ENCODE measurements at places on chromosomes 7 and 10. TPM values are rescaled to one million over a fixed set of nuclear protein-coding genes. Genes with fewer than 3 reads are reported as not detected.
A peak's percentile ranks its signal among the peaks of the same experiment; 100 is the strongest.

The GIMAP4 gene
- total RNA-seq = 6.9 TPM

The CHAT gene
- not detected for total RNA-seq

The ITPRID1 gene
- total RNA-seq = 0.17 TPM

DNA sequence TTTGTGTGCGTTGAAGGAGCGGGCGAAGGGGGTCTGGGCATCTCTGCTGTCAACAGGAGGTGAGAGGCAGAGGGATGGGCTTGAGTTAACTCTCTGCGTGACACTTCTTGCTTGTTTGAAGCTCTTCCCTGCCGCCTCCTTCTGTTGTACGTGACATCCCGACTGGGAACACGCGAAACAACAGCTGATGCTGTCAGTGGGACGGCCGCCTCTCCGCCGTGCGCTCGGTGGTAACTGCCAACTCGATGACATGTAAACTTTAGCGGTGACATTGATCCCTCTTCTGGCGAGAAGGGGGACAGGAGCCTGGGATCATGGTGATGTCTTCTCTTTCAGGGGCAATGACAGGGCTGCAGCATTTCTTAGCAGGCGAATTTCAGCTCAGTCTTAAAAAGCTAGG lies 394.5 kb downstream of the TYW1 start:
- H3K36me3 ChIP-seq = no peaks in the 10 kb centered on the region
- H3K4me1 ChIP-seq = no peaks in the 10 kb centered on the region
- H3K27ac ChIP-seq = no peak overlapping the region
- no peak overlapping the region for H3K4me3 ChIP-seq

The SPDYE2 gene
- not detected for total RNA-seq

DNA sequence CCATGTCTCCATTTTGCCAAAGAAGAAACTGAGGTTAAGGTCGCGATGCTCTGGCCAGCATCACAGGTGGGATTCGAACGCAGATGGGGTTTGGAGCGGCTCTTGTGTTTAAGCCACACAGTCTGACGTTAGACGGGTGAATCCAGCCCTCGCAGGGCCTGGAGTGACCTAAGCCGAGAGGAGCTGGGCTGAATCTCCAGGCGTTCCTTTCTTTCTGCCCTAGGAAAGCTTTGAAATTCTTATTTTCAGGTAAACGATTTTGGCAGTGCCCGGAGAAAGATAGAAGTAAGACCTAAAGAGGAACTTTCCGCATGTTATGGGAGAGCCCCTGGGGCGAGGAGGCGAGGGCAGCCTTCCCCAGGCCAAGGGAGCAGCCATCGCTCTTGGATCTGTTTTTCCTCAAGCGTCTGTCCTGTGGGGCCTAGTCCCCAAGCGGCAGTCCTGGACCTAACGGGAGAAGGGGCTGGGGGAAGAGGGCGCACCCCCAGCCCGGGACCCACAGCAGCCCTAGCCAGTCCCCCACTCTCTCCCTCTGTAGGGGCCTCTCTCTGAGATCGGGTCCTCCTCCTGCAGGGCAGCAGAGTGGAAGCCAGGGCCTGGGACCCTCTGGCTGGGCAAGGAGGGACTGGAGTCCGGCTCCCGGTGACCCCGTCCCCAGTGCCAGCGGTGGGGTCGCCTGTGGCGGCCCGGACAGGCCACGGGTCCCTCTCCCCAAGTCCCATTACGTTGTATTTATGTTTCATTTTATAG lies 8.9 kb upstream of the LBX1 start:
- H3K36me3 ChIP-seq = no peaks in the 10 kb centered on the region
- no peaks in the 10 kb centered on the region for H3K4me1 ChIP-seq
- no peak for DNase-seq
- peaks cover 52% of the 10 kb centered on the region for H3K27me3 ChIP-seq
- no peak overlapping the region for H3K27ac ChIP-seq

- DNase-seq = no peak
- no peaks in the 10 kb centered on the region for H3K4me1 ChIP-seq
- H3K36me3 ChIP-seq = no peaks in the 10 kb centered on the region
- no peaks in the 10 kb centered on the region for H3K27me3 ChIP-seq
- no peak overlapping the region for H3K27ac ChIP-seq
- H3K4me3 ChIP-seq = no peak overlapping the region
Observed at GRCh38 chr10:30885423-30885822, 146.2 kb downstream of the ZNF438 start.

DNA sequence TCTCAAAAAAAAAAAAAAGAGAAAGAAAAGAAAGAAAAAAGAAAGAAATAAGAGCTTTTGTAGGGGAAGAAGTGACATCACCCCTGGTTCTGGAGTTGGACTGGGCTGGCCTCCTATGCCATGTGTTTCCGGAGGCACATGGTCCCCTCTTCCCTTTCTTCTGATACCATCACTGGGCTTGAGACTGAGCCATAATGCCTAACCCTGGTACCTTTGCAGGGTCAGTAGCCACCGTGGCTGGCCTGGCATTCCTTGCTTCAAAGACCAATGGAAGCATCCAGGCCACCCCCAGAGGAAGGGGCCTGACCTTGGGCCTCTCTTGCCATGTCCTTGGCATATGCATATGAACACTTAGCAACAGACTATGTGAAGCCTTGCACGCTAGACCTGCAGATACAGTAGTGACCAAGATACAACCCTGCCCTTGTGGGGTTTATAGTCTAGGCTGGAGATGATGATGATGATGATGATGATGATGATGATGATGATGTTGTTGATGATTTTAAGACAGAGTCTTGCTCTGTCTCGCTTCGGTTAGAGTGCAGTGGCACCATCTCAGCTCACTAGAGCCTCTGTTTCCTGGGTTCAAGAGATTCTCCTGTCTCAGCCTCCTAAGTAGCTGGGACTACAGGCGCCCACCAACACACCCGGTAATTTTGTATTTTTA lies 31.8 kb downstream of the SUFU start:
- no peak for DNase-seq
- H3K4me1 ChIP-seq = no peaks in the 10 kb centered on the region
- no peaks in the 10 kb centered on the region for H3K27me3 ChIP-seq
- no peak overlapping the region for H3K4me3 ChIP-seq
- H3K36me3 ChIP-seq = no peaks in the 10 kb centered on the region

The TLX1 gene
- total RNA-seq = 0.34 TPM

DNA sequence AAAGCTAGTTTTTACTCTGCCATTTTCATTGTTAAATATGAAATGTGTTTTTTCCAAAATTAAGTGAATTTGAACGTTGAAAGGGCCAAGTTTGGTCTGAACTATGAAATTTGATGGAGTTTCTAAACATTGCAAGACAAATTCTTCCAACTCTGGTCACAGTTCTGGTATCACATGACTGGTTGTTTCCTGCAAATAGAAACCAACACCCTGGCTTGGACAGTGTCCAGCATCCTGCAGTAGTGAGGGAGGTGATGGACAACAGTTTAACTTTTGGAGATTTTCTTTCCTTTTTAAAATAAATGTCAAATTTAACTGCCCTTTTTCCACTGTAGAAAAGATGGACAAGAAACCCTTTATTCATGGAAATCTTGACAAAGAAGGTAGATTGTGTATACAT lies 54.8 kb upstream of the AGBL3 start:
- no peaks in the 10 kb centered on the region for H3K4me1 ChIP-seq
- no peaks in the 10 kb centered on the region for H3K27me3 ChIP-seq
- H3K36me3 ChIP-seq = no peaks in the 10 kb centered on the region
- DNase-seq = no peak
- H3K27ac ChIP-seq = peak overlapping the region; percentile 29

DNA sequence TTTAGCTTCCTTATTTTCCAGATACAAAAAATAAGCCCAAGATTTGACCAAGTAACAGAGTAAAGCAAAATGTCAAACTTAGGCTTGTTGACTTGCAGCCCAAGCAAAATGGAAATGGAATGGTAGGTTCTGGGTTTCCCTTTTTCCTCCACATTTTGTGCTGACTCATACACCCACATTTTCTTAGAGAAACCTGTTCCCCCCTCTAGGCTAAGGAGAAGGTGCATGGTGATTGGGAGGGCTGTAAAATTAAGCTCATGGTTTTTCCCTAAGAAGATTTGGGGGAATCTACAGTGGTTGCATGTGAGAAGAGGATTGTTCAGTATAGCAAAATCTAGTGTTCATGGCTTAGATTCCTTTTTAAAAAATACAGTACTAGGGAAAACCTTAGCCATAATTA lies 127.4 kb downstream of the ARL4A start:
- DNase-seq = no peak
- H3K4me3 ChIP-seq = no peak overlapping the region
- no peaks in the 10 kb centered on the region for H3K4me1 ChIP-seq
- H3K36me3 ChIP-seq = no peaks in the 10 kb centered on the region
- H3K27ac ChIP-seq = no peak overlapping the region

The TUBB8 gene
- total RNA-seq = not detected

DNA sequence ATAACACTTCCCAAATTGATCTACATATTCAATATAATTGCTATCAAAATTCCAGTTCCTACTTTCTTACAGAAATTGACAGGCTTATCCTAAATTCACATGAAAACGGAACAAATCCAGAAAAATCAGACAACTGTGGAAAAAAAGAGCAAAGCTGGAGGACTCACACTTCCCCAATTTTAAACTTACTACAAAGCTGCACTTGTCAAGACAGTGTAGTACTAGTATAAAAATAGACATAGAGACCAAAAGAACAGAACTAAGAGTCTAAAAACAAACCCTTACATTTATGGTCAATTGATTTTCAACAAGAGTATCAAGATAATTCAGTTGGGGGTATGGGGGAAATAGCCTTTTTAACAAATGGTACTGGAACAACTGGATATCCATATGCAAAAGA lies 27.5 kb downstream of the LMBR1 start:
- H3K27ac ChIP-seq = no peak overlapping the region
- H3K36me3 ChIP-seq = no peaks in the 10 kb centered on the region
- DNase-seq = no peak
- no peak overlapping the region for H3K4me3 ChIP-seq

The SPDYE11 gene
- not detected for total RNA-seq

- no peak overlapping the region for H3K4me3 ChIP-seq
- H3K4me1 ChIP-seq = no peaks in the 10 kb centered on the region
- no peaks in the 10 kb centered on the region for H3K27me3 ChIP-seq
- DNase-seq = no peak
Observed at GRCh38 chr10:114931072-114931679, 6.8 kb upstream of the TRUB1 start.

GRCh38 chr10:95877881-95878280 lies 29.9 kb upstream of the CC2D2B start:
- H3K4me3 ChIP-seq = no peak overlapping the region
- DNase-seq = no peak
- H3K27me3 ChIP-seq = no peaks in the 10 kb centered on the region
- no peaks in the 10 kb centered on the region for H3K4me1 ChIP-seq

- H3K4me1 ChIP-seq = peaks cover 7% of the 10 kb centered on the region
- H3K27ac ChIP-seq = no peak overlapping the region
- no peak overlapping the region for H3K4me3 ChIP-seq
- DNase-seq = no peak
- H3K36me3 ChIP-seq = no peaks in the 10 kb centered on the region
Observed at GRCh38 chr10:86646933-86647332, 7.4 kb upstream of the OPN4 start.

DNA sequence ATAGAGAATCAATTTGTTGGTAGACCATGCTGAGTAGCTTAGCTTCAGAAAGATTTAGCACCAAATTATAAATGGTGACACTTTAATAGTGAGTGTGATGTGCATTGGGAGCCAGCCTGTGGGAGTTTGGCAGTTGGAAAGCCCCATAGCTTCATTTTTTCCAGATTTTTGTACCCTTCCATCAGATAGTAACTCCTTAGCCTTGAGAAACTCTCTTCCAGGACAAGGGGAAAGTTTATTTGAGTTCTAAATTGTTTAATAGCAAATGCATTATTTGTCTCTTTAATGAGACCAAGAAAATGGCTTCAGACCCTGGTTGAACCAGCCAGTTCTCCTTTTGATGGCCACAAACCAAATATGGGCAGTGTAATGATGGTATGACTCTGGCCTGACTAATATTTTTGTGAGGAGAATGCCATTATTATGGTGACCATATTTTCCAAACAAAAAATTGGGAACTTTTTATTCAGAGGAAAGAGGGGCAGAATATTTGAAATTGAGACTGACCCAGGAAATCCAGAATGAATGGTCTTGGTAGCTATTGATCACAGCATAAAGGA lies 49.8 kb downstream of the PLCE1 start:
- no peaks in the 10 kb centered on the region for H3K4me1 ChIP-seq
- no peaks in the 10 kb centered on the region for H3K27me3 ChIP-seq
- H3K27ac ChIP-seq = no peak overlapping the region
- H3K36me3 ChIP-seq = no peaks in the 10 kb centered on the region
- no peak for DNase-seq
- H3K4me3 ChIP-seq = no peak overlapping the region

DNA sequence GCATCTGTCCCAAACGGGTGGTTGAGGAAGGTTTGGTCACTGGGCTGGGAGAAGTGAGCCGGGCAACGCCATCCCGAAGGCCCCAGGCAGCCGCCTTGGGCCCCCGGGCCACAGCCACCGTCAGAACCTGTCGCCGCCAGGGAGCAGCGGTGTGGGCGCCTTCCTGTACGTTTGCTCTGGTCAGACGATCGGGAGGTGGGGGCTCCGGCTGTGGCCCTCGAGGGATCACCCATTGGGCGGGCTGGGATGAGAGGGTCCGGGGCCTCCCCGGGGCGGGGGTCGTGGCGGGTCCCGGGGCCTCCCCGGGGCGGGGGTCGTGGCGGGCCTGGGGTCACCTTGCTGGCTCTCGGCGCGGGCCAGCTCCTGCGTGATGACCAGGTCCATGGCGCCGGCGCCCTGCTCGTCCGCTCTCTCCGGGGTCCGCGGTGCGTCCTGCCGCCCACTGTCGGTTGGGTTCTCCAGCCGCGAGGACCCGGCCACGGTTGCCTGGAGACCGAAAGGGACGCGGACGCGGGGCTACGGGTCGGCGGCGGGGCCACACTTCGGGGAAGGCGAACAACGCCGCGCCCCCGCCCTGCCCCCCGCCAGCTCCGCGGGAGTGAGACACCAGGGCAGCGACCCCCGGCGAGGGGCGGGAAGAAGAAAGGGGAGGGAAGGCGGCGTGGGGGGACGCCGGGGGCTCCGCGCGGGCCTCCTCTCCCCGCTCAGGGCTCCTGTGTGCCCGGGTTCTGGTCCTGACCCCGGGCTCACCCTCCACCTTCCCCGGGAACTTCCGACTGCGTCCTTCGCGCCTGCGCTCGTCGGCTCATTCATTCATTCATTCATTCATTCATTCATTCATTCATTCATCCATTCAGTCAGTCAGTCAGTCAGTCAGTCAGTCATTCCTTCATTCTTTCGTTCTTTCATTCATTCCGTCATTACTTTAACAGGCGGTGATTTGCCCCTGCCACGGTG lies at the start of gene CFAP46:
TSS of gene CFAP46 (minus strand) at position 470 of the 957 bp plus-strand sequence. CDS start at position 384, 86 bp downstream.
- no peak within 1 kb of the TSS for H3K27ac ChIP-seq
- H3K4me1 ChIP-seq = no peaks in the 10 kb centered on the region
- H3K4me3 ChIP-seq = peak within 1 kb of the TSS; percentile 42

GRCh38 chr7:13032576-13032975 lies 345.1 kb downstream of the ARL4A start:
- H3K27ac ChIP-seq = no peak overlapping the region
- H3K4me1 ChIP-seq = no peaks in the 10 kb centered on the region
- H3K27me3 ChIP-seq = no peaks in the 10 kb centered on the region

GRCh38 chr10:48507494-48507893 lies 97.4 kb downstream of the ARHGAP22 start:
- no peaks in the 10 kb centered on the region for H3K4me1 ChIP-seq
- DNase-seq = no peak
- H3K36me3 ChIP-seq = no peaks in the 10 kb centered on the region
- H3K27me3 ChIP-seq = no peaks in the 10 kb centered on the region
- H3K4me3 ChIP-seq = no peak overlapping the region
- no peak overlapping the region for H3K27ac ChIP-seq

The ZNF365 gene
- 0.55 TPM for total RNA-seq

The OPN4 gene
- not detected for total RNA-seq
